Heart left ventricle (tissue), 16 donors: ENCODE measurements at places on chromosomes 1 and 21. TPM values are rescaled to one million over a fixed set of nuclear protein-coding genes. Genes with fewer than 3 reads are reported as not detected.

NBPF10 gene
- polyA plus RNA-seq: 0.47 TPM

GJA5 gene
- polyA plus RNA-seq: 8.6 TPM

GJA9 gene
- 0.11 TPM for polyA plus RNA-seq

DNA sequence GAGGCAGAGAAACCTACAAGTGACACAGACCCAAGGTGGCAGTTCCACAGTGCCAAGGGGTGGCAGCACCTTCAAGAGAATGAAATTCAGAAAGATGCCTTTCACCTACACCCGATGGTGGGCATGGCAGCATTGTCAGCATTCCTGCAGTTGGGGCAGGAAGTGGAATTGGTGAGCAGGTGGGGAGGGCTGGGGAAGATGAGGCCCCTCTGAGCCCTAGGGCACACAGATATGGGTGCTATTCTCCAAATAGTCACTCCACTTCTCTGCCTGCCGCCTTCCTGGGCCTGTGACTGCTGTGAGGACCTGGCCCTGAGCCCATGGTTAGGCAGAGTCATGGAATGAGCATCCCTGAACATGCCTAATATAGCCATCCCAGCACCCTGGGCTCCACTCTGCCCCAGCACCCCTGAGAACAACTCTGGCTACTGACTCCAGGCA lies 8.3 kb downstream of the SHISA4 start:
- H3K4me1 ChIP-seq: peaks cover 19% of the 10 kb centered on the region
- no peaks in the 10 kb centered on the region for H3K27me3 ChIP-seq
- peak overlapping the region; percentile 76 for H3K27ac ChIP-seq

DNA sequence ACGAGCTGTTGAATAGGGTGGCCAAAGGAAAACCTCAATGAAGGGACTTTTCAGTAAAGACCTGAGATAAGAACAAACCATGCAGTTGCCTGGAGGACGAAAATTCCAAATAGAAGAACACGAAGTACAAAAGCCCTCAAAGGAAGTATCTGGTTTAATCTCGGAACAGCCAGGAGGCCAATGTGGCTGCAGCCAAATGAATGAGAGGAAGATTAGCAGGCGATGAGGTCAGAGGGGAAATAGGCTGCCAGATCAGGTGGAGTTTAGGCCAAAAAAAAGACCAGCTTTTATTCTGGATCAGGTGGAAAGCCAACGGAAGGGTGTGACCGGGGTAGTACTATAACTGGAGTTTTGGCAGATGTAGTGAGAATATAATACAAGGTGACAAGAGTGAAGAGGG lies 43.7 kb downstream of the SRSF11 start:
- H3K27ac ChIP-seq: peak overlapping the region; percentile 40
- peaks cover 7% of the 10 kb centered on the region for H3K4me1 ChIP-seq
- no peak for DNase-seq
- no peaks in the 10 kb centered on the region for H3K27me3 ChIP-seq

- H3K4me1 ChIP-seq: no peaks in the 10 kb centered on the region
- DNase-seq: no peak
- H3K27me3 ChIP-seq: no peaks in the 10 kb centered on the region
- H3K27ac ChIP-seq: no peak overlapping the region
Observed at GRCh38 chr21:25788677-25789076, 53.9 kb downstream of the GABPA start.

GRCh38 chr1:154006136-154006535 lies 15.6 kb downstream of the RPS27 start:
- no peaks in the 10 kb centered on the region for H3K36me3 ChIP-seq
- no peak overlapping the region for H3K27ac ChIP-seq
- H3K4me3 ChIP-seq: no peak overlapping the region
- no peak for DNase-seq

GRCh38 chr1:197799271-197799670 lies 24.0 kb upstream of the DENND1B start:
- no peak overlapping the region for H3K4me3 ChIP-seq
- H3K27me3 ChIP-seq: no peaks in the 10 kb centered on the region
- H3K36me3 ChIP-seq: no peaks in the 10 kb centered on the region
- no peak overlapping the region for H3K27ac ChIP-seq

- no peaks in the 10 kb centered on the region for H3K27me3 ChIP-seq
- DNase-seq: peak; percentile 56
- H3K4me1 ChIP-seq: peaks cover 5% of the 10 kb centered on the region
- H3K27ac ChIP-seq: no peak overlapping the region
- H3K4me3 ChIP-seq: no peak overlapping the region
Observed at GRCh38 chr1:76336931-76337371, 262.4 kb downstream of the ST6GALNAC3 start.

DNA sequence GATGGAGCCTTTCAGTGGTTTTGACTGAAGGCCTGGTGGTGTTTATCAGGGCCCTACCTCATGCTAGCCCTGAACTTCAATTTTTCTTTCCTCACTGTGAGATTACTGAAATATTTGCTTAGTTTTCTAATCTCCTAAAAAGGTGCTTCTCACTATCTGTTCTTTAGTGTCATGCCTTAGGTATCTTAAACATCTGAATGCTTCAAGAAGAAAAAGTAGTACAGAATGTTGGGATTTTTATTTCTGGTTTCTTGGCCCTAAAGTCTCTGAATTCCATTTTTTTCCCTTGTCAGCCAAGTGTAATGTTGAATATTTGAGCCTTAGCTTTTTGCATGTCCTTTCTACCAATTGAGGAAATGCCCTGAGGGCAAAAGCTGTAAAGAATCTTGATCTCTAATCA lies 47.9 kb upstream of the PRKACB start:
- no peaks in the 10 kb centered on the region for H3K4me1 ChIP-seq
- H3K27ac ChIP-seq: no peak overlapping the region
- no peak overlapping the region for H3K4me3 ChIP-seq
- no peak for DNase-seq
- H3K36me3 ChIP-seq: no peaks in the 10 kb centered on the region
- H3K27me3 ChIP-seq: no peaks in the 10 kb centered on the region

GRCh38 chr1:45833361-45833760 lies 29.9 kb downstream of the MAST2 start:
- no peak overlapping the region for H3K27ac ChIP-seq
- no peak overlapping the region for H3K4me3 ChIP-seq

- no peak overlapping the region for H3K27ac ChIP-seq
- no peak overlapping the region for H3K4me3 ChIP-seq
- no peaks in the 10 kb centered on the region for H3K36me3 ChIP-seq
- no peaks in the 10 kb centered on the region for H3K4me1 ChIP-seq
Observed at GRCh38 chr1:209527372-209527771, 56.1 kb upstream of the CAMK1G start.

DNA sequence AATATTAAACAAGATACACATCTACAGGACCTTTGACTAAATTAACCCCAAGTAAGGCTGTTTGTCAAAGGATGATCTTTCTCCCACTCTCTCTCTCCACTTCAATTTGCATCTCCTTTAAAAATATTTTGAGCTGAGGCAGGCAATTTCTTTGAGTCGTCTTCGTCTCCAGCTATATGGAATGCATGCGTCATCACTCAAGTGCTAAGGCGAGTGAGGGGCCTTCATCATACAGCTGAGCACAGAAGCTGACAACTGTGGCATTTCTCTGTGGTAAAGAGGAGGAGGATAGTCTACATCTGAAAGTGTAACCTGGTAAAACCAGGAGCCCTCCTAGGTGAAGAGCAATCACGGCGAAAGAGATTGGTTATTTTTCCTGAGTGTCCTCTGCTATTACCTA lies 7.6 kb downstream of the EPHX4 start:
- no peak overlapping the region for H3K27ac ChIP-seq
- H3K4me3 ChIP-seq: no peak overlapping the region
- DNase-seq: no peak

- H3K4me3 ChIP-seq: no peak overlapping the region
- H3K36me3 ChIP-seq: no peaks in the 10 kb centered on the region
- no peak overlapping the region for H3K27ac ChIP-seq
Observed at GRCh38 chr1:230834292-230834691, 34.0 kb downstream of the C1orf198 start.

DNA sequence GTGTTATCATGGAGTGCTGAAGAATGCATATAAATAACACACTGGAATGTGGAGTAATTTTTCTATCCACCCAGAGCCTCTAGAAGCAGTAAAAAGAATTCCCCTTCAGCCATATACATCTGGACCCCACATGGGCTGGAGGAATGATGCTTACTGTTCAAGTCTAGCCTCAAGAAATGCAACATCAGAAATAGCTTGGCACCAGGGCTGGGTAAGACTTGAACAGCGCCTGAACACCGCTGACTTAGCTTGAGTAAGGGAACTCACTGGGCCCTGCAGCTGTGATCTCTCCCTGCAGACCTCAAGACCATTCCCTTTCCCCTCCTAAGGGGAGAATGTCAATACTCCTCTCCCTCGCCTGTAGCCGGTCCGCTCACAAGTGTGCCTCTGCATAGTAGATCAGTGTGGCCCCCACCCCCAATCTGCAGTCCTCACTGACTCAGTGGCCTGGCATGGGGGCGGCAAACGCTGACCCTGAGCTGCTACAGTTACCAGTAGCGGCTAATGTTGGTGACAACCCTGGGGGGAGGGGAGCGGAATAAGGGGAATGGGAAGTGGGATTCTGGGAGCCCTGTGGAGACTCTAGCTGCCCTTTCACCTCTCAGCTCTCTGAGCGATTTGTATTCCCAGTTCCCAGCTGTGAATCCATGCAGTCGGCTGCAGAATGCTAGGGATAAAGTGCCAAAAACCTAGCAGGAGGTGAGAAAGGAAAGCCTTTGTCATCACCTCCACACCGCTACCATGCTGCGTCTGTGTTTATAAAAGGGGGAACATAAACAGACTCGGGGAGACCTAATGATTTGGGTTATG lies 483.9 kb downstream of the DISC1 start:
- DNase-seq: no peak
- H3K36me3 ChIP-seq: no peaks in the 10 kb centered on the region
- no peaks in the 10 kb centered on the region for H3K27me3 ChIP-seq
- no peak overlapping the region for H3K27ac ChIP-seq
- no peaks in the 10 kb centered on the region for H3K4me1 ChIP-seq

DNA sequence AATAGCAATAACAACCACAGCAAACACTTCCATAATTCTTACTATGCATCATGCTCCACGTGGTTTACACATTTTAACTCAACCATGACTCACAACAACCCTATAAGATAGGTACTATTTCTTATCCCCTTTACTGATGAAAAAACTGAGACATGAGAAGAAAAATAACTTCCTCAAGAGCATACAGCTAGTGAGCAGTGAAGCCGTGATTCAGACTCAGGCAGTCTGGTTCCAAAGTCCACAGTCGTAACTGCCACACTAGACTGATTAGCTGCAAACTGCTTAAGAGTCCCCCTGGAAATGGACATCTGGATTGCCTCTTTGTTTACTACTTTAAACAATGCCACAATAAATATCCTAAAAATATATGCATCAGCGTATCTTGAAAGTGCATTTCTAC lies 55.7 kb downstream of the PLD5 start:
- no peak overlapping the region for H3K27ac ChIP-seq
- H3K4me3 ChIP-seq: no peak overlapping the region
- no peak for DNase-seq
- H3K36me3 ChIP-seq: no peaks in the 10 kb centered on the region
- H3K4me1 ChIP-seq: no peaks in the 10 kb centered on the region

GRCh38 chr1:106780066-106780465 lies 276.4 kb upstream of the PRMT6 start:
- H3K27ac ChIP-seq: no peak overlapping the region
- H3K4me3 ChIP-seq: no peak overlapping the region

- H3K4me3 ChIP-seq: no peak overlapping the region
- no peaks in the 10 kb centered on the region for H3K27me3 ChIP-seq
- no peak for DNase-seq
Observed at GRCh38 chr1:112389689-112390088, 6.3 kb upstream of the CTTNBP2NL start.

- H3K27me3 ChIP-seq: no peaks in the 10 kb centered on the region
- H3K36me3 ChIP-seq: no peaks in the 10 kb centered on the region
- H3K4me3 ChIP-seq: no peak overlapping the region
- no peak for DNase-seq
- no peak overlapping the region for H3K27ac ChIP-seq
Observed at GRCh38 chr1:162456323-162456722, 41.3 kb upstream of the UHMK1 start.
